ENCODE measurements at places on chromosomes 2 and 18.

DNA sequence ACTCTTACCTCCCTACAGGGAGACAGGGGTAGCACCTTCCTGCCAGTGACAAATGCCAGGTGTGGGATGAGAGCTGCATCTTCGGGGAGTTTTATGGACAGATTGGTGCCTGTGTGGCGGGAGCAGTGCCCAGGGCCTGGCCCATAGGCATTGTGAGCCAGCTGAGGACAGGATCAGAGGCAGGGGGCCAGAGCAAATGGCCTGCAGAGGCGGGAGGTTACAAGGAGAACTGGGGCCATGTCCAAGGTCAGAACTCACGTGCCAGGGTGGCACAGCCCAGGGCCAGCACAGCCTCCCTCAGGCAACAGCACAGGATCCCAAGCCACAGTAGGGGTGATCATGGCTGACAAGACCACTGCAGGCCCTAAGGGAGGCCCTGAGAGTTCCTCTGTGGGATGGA is 40.2 kb upstream of the MCFD2 start:
- no peak for DNase-seq

GRCh38 chr2:63736354-63736753 is 105.3 kb upstream of the UGP2 start:
- no peak for DNase-seq

DNA sequence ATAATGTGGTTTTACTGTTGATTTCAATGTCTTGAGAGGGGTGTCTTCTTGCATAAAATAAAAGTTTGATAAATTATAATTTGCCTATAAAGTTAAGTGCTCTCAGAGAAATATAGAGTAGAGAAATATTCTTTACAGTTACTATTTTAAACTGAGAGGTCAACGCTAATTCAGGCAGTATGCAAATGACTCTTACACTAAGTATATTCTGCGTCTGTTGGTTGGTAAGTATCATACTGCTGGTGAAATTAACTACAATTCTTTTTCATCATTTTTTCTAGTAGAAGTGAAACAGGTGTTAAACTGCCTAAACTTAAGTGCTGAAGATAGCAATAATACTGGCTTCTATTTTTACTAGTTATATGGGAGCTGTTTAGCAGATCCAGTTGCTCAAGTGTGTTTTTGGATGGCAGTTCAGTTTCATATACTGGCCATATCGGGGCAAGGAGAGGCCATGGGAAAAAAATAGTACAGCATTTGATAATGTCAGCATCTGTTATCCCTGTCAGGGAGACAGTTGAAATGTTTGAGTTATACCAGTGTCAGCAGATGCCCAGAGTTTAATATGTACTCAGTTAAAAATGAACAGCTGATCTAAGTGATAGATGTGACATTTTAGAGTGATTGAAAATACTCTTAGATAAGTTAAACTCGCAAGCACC is 86.2 kb downstream of the MIB1 start:
- DNase-seq = no peak

GRCh38 chr2:26457251-26457666 is 20.7 kb downstream of the OTOF start:
- no peak for DNase-seq

DNA sequence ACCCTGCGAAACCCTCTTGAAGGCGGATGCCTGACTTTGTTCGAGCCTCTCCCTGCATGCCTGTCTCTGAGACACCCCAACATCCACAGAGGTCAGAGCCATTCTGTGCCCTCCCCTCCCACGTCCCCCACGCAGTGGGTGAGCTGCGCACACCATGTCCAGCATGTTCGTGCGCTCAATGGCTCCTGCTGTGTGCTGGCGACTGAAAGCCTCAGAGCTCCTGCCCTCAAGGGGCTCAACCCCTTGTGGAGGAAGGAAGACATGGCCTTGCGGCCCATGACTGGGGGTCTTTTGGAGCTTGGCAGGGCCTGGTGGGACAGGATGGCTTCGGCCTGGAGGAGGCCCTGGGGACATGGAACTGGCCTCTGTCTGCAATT is 45.7 kb downstream of the ANKMY1 start:
- DNase-seq = no peak

DNA sequence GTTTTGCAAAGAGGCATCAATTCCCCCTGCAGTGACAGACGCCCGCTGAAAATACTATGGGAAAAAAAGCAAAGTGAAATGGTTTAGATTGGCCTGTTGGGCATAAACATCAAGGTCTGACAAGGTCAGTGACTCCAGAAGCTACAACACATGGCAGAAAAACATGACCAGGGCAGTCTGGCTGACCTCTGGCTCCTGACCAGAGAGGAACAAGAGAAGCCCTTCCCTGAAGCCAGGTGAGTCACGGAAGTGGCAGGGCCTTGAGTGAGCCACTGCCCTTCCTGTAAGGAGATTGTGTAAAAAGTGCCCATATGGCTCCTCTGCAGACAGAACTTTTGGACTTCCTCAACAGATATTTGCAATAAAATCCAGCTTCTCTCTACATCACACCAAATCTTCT is 72.0 kb downstream of the DNER start:
- DNase-seq = no peak

DNA sequence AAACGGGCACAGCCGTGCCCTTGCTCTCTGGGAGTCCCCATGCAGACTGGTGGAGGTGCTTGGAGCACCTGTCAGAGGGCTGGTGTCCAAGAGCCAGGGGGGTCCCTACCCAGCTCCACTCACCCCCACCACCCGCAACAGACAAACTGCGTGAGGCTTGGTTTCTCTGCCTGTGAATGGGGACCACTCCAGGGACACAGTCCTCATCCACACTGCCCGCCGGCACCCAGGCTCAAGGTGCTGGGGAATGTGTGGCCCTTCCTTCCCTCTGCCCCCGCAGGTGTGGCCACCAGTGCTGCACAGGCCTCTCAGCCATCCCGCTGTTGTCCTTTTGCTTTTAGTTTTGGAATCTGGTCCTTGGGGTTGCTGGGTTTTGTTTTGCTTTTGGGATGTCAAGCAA is 136.5 kb upstream of the ZNF236 start:
- DNase-seq = no peak

GRCh38 chr2:43109261-43109743 is 117.1 kb downstream of the ZFP36L2 start:
- no peak for DNase-seq

- DNase-seq = no peak
Measured at GRCh38 chr2:74886811-74887210, 52.9 kb downstream of the HK2 start.

DNA sequence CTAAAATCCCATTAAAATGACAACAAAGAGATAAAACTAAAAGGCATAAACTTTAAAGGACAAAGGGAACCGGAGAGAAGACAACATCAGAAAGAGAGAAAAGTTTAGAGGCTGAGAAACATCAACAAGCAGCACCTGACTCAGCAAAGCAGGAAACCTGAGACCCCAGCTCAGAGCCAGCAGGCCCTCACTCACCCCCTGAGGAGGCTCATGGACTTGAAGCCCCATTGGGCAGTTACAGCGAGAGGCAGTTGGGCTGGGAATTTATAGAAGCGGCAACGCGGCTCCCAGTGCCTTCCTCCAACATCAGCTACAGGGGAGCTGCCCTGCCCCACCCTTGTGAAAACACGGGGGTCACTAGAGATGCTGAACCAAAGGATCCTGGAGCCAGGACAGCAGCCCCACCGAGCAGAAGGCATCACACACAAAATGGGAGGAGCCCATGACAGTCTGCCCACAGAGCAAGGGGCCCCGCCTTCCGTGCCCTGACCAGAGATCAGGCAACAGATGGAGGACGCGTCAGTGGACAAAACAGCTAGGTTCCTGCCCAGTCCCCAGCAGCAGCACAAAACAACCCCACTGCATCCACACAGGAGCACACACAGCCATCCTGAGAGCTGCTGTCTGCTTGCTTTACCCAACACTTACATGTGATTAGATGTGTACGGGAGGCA is 52.7 kb downstream of the CMPK2 start:
- DNase-seq = no peak

DNA sequence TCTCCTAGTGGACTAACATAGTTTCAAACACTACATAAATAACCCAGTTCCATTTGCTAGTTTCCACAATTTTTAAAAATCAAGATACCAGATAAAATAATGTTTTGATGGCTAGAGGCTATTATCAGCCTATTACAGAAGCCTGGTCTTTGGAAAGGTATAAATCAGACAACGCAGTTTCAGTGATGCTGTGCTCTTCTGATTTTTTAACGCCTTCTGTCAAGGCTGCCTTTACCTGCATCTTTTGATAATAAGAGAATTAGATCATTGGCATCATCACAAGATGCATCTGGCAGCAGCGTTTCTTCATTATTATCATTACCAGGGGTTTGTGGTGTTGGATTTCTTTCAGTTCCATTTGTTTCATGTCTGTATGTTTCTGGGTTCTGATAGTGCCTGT is 268.7 kb downstream of the MTX2 start:
- DNase-seq = no peak

DNA sequence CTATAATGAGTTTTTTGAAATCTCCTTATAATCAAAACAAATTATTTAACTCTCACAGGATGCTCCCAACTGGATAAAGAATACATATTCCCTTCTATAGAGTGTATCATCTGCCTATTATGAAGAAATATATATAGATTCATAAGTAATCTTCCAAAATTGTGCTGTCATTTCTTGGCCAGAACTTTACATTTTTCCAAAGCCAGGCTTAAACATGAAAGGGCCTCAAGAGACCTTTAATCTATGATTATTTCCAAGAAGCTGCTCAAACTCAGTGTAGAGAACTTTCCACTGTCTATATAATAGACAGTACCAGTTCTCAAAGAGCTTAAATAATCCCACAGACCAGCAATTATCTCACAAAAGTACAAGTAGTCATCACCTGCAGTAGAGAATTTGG is 211.0 kb downstream of the AKAIN1 start:
- no peak for DNase-seq

DNA sequence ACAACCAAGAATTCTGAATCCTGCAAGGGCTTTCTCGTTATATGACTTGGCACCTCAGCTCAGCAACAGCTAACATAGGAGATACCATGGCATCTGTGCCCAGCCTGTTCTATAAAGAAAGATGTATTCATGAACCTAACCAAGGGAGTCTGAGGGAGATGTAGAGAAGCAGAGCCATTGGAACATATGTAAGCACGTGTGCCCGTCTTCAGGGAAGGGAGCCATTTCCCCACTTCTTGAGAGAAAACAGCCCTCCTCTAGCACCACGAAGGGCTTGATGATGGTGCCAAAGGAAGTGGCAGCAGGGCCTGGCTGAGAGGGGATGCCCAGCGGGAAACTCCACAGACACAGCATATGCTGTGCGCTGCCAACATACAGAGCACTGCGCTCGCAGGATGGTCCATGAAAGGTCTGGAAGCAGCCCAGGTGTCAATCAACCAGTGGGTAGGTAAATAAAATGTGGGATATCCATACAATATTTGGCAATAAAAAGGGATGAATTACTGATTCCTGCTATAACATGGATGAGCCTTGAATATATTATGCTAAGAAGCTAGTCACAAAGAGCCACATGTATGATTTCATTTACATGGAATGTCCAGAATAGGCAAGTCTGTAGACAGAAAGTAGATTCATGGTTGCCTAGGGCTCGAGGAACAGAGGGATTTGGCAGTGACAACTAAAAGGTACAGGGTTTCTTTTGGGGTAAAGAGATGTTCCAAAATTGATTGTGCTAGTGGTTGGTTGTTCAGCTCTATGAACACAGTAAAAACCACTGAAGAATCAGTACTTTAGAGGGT is 16.1 kb downstream of the TMEM247 start:
- no peak for DNase-seq

DNA sequence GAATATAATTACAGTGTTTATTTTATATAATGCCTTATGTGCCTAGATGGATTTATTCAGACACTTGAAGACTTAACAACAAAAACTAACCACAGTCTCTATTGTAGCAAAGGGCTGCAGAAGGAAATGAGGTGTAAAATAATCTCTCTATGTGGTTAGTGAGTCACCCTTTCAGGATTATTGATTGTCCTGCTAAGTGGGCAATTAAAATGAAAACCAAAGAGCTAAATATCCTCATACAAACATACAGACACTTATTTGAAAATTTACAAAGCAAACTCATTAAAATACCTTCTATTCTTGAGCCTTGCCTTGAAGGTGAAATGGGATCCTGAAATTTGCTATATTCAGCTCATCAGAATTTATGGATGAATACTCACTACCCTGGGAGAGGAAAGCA is 27.7 kb upstream of the DCC start:
- peak; percentile 59 for DNase-seq

GRCh38 chr2:231199219-231199618 is 788 bp downstream of the ARMC9 start:
- no peak for DNase-seq

GRCh38 chr2:201108341-201108740 is 7.6 kb upstream of the CFLAR start:
- DNase-seq = no peak

DNA sequence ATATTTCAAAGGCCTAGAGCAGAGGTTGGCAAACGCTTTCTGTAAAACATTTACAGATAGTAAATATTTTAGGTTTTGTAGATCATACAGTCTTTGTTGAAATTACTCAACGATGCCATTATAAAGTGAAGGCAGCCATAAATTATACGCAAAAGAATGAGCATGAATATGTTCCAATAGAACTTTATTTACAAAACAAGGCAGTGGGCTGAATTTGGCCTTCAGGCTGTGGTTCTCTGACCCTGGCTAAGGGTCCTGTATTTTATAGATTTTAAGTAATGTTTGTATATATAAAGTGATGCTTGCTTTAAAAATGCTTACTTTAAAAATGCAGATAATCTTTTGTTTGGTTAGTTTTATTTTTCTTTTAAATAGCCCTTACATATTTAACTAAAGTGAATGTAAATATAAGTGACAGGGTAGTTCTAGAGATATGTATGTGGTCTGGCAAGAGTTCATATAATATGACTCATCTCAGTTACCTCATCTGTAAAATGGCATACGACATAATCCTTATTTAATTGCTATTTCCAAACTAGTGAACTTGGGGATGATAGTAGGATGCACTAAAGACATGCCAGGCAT is 51.7 kb upstream of the ATP5MC3 start:
- no peak for DNase-seq

- no peak for DNase-seq
Measured at GRCh38 chr18:68316636-68317035, 398.3 kb downstream of the TMX3 start.

DNA sequence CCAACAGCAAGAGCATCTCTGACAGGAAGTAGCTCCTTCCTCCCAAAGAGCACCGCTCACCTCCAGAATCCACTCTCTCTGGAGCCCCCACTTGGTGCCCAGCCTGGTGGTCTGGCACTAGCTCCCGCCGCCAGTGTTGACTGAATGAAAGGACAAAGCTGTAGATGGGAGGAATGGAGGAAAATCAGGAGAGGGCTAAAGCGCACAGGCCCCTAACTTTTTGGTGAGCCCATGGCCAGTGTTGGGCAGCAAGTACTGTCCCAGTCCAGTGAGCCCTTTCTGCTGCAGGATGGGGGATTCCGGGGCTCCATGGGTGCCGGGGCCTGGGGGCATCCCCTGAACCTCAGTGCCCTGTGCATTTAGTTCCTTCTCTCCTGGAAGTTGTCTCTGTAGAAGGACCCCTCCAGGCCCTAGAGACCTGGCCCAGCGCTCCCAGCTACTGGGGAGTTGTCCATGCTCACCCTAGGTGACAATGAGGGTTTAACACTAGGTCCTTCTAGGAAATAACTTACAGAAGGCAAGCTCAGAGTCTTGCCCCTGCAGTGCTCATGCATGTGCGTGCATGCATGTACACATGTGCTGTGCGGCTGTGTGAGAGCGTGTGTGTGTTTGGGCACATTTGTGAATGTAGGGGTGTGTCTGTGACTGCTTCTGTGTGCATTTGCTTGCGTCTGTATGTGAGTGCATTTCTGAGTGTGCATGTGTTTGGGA is 33.6 kb downstream of the GLI2 start:
- no peak for DNase-seq

Data from epithelial cell of proximal tubule (primary cell).